Activated effector memory CD4-positive, alpha-beta T cell treated with anti-CD3 and anti-CD28 coated beads, Interleukin-2, amount 50 U/mL, for 16 hours (primary cell): ENCODE measurements at places on chromosomes 4 and X.

DNA sequence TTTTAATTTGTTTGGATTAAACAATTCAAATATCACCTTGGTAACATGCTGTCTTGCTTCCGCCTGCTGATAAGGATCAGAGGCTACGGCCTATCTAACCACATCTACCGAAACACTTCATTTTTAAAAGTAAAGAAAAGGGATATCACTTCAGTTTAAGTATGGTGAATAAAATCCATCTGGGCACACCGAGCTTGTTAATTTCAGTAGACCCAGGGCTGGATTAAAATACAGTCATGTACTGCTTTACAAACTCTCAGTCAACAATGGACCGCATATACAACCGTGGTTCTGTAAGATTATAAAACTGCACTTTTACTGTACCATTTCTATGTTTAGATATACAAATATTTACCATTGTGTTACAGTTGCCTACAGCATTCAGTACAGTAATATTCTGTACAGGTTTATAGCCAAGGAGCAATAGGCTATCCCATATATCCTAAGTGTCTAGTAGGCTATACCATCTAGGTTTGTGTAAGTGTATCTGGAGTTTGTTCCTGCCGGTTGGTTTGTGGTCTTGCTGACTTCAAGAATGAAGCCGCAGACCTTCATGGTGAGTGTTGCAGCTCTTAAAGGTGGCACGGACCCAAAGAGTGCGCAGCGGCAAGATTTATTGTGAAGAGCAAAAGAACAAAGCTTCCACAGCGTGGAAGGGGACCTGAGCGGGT is 40.0 kb downstream of the SEPTIN11 start:
- DNase-seq: peak; percentile 82

DNA sequence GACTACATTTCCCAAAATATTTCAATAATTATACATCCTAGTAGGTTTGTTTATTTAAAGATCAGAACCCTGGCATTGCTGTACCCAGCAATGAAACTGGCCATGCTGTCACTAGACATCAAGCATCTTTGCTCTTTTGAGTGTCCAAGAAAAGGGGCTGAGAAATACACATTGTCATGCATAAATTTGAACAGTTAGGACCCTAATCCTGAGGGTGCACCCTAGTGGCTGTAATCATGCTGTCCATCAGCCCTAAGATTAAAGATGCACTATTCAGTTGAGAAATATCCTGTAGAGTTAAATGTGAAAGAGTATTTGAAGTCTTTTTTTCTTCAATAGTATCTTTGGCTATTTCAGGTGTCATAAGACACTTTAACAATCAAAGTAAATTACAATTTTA is 108.8 kb downstream of the NFKB1 start:
- DNase-seq: no peak

DNA sequence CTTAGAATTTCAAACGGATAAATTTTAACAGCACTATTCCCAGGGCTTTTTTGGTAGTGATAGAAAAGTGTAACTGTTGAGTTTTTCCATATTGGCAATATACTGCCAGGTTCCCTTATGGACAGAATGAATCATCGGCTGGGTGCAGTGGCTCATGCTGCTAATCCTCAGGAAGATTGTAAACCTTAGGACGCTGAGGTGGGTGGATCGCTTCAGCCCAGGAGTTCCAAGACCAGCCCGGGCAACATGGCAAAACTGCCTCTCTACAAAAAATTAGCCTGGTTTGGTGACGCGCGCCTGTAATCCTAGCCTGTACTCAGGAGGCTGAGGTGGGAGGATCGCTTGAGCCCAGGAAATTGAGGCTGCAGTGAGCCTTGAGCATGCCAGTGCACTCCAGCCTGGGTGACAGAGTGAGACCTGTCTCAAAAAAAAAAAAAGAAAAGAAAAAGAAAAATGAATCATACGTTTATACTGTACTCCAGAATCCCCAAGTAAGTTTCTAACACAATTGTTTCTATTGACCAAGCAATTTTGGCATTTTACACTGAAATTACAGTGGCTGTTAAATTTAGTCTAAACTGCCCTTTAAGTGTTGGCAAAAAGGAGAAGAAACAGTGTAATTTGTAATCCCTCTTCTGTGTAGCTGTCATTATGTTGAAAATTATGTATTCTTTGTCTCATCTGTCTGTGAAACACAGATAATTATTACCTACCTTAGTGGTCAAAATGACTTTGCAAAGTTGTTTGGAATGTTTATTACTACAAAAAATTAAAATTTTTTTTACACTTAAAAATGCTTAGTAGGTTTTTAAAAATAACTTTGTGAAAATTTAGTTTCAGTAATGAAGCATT is 1.8 kb downstream of the SLC30A9 start:
- DNase-seq: no peak

GRCh38 chr4:5052204-5052702 is 973 bp downstream of the STK32B start:
- no peak for DNase-seq

GRCh38 chr4:82842593-82842992 is 44.0 kb upstream of the SCD5 start:
- no peak for DNase-seq

DNA sequence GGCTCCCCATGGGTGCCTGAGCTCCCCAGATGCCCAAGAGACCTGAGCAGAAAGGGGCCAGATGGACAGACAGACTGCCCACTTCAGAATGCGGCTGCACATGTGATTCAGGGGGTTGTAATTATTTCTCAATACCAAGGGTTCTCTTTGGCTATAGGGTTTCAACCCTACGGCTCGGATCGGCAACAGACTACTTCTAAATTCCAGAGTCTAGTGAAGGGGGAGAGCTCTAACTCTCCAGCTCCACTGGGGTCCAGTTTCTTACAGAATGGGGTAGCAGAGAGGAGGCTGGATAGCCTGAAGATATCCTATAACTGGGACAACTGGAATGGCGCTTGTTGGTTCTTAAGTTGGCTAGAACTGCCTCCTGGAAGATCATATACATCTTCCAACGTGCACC is 136.3 kb downstream of the MGST2 start:
- no peak for DNase-seq

DNA sequence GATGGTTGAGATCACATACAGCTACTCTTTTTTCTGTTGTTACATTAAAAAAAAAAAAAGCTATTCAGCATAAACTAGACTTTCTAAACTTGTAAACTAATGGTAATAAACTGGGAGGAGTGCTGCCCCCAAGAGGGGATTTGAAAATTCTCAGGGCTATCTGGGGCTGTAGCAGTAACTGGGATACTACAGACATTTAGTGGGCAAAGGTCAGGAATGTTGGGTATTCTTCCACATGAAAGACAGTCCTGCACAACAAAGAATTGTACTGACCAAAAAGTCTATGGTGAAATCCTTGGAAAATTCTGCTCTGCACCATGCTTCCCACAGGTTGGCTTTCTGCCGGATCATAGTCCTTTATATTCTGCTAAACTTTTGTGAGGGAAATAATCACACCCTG is 232.6 kb upstream of the BOD1L1 start:
- DNase-seq: no peak

DNA sequence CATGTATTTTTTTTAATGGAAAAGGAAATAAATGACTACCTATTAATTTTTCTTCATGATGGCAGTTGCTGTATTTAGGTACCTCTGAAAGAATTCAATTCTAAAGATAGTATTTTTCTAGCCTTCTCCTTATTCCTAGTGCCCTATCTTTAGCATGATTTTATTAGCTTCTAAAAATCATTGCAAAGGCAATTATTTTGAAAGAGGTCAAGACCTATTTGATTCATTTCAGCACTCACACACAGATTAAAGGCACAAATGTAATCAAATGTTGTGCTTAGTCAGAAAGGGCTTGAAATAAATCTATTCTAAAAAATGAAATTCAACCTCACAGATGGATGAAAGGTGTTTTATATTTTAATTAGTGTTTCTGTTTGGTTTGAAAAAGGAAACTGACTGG is 74.8 kb upstream of the POF1B start:
- DNase-seq: no peak

- no peak for DNase-seq
These were observed 47.9 kb downstream of the TET2 start for GRCh38 chr4:105194328-105195231.
